ENCODE measurements at places on chromosomes 4 and X. TPM values are rescaled to one million over a fixed set of nuclear protein-coding genes. Genes with fewer than 3 reads are reported as not detected.
A peak's percentile ranks its signal among the peaks of the same experiment; 100 is the strongest.

DNA sequence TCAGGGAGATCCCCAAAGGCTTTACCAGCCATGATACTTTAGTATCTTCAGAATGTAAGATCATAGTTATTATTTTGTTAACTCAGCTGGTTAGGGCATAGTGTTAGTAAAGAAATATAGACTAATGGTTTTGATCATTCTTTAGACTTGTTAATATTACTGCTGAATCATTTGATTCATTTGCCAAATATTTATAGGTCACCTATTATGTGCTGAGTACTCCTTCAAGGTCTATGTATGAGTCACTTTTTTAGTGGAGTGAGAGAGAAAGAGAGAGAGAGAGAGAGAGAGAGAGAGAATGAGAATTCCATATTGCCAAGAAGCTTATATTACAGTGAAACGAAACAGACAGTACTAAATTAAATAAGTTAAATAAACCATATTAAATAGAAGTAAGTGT lies 110.3 kb downstream of the UBE2NL start:
- no peak for DNase-seq

Gene SAP30
- polyA plus RNA-seq: 4.0 TPM

Gene ADAMTS3
- 0.80 TPM for polyA plus RNA-seq

DNA sequence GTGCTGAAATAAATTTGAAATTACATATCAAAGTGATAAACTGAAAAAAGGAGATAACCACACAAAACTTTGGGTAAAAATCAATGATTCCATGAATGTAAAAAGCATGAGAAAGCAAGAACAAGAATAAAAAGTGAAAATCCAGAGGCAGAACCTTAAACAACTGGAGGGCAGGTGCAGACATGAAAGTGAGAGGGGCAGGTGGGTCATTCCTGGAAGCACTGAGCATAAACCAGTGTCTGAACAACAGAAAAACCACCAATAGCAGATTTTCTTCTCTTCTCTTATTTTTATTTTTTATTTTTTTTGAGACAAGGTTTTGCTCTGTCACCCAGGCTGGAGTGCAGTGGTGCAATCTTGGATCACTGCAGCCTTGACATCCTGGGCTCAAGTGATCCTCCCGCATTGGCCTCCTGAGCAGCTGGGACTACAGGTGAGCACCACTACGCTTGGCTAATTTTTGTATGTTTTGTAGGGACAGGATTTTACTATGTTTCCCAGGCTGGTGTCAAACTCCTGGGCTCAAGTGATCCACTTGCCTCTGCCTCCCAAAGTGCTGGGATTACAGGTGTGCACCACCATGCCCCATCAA lies 46.8 kb upstream of the GPR78 start:
- DNase-seq: no peak

- DNase-seq: no peak
Observed at GRCh38 chr4:1075225-1075624, 38.1 kb downstream of the RNF212 start.

- DNase-seq: no peak
Observed at GRCh38 chrX:101164766-101165590, 54.6 kb upstream of the DRP2 start.

GRCh38 chrX:53247928-53248327 lies 22.9 kb upstream of the KDM5C start:
- DNase-seq: no peak

Gene COQ2
- polyA plus RNA-seq: 10.5 TPM

Gene TFE3
- 34.8 TPM for polyA plus RNA-seq

Gene CD99L2
- 46.0 TPM for polyA plus RNA-seq

DNA sequence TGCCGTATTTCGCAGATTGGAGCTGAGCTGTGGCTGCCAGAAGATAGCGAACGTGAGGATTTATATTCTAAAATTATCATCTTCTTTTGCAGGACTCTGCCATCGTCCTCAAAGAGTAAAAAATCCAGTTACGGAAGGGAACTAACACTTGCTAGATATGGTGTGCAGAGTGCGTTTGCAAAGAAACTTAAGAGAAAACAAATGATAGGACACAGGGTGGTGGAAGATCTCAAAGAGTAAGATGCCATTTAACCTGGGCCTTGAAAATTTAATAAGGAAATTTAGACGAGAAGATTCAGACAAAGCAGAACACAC lies 566 bp downstream of the LARP7 start:
- DNase-seq: no peak

- DNase-seq: no peak
Observed at GRCh38 chrX:119935215-119935874, 8.2 kb downstream of the NKAP start.

Gene LRIT3
- 0.03 TPM for polyA plus RNA-seq

Gene CXorf66
- polyA plus RNA-seq: not detected

DNA sequence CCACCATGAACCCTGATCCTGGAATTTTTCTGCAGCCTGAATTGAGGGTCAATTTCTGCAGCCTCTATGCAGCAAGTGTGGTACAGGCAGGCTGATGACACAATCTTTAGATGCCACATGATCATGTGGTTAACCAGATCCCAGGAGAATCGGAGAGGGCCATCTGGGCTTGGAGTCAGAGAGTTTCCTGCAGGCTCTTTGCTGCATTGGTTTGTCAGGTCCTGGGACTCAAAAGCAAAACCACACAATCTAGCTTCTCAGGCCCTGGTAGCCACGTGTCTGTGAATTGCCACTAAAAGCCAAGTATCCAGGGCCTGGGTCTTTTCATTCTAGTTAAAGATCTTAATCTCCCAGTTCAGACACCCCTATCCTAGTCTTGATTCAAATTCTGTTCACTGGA lies 464.5 kb downstream of the BCOR start:
- no peak for DNase-seq

Gene TMPRSS11D
- 0.03 TPM for polyA plus RNA-seq

- no peak for DNase-seq
Observed at GRCh38 chr4:4712800-4713528, 146.5 kb upstream of the MSX1 start.

Gene NXF2B
- polyA plus RNA-seq: not detected

Gene SOX3
- polyA plus RNA-seq: not detected

Gene ASB5
- polyA plus RNA-seq: 0.95 TPM

GRCh38 chr4:43224559-43224958 lies 332.0 kb downstream of the GRXCR1 start:
- DNase-seq: no peak

Gene BCORL1
- 2.1 TPM for polyA plus RNA-seq

Gene GAGE13
- not detected for polyA plus RNA-seq

Gene ADGRG4
- polyA plus RNA-seq: not detected

DNA sequence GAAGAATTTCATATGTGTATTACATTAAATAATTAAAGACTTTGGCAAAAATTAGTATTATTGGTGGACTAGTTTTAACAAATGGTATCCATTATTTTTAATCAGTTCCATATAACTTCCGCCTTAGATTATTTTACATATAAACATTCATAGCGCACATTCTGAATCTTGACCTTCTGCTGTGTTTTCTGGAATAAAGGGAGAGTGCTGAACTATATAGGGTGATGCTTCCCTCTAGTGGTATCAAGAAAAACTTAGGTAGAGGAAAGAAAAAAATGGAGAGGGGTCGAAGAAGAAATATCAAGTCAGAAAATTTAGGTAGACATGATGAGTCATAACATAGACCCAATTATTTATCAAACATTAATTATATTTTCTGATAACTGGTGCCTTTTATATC lies 155.6 kb upstream of the PACRGL start:
- DNase-seq: no peak

Gene SH3D19
- polyA plus RNA-seq: 71.8 TPM

GRCh38 chr4:19925516-19925915 lies 326.2 kb upstream of the SLIT2 start:
- DNase-seq: no peak

DNA sequence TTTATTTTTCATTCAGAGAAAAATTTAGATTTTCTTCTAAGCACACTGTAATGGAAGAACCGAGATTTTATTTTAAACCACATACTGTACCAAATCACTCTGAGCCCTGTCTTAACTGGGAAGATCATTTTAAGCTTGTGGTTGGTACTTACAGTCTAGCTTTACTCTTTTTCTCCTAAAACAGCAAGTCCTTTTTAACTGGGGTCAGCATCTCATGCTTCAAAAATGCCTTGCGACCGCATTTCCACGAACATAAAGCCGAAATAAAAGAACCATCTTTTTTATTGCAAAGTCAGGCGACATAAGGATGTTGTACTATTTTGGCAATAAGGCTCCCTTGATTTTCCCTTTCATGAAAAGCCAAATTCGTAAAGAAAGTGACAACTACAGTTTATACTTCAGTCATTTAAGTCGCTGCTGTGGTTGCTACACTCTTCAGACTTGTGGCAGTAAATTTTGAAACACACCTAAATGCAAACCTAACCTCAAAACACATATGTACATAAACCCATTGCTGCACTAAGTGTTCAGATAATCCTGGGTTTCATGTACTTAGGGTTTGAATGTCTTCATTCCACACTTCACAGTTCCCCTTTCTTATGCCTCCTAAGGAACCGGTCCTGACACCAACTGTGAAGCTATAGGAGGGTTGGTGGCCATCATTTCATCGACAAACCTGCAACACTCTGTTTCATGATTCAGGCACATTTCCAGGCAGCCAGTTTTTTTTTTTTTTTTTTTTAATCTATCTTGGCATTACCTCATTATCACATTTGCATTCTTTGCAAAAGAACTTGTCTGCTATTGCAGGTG lies 3.0 kb downstream of the STOX2 start:
- no peak for DNase-seq

DNA sequence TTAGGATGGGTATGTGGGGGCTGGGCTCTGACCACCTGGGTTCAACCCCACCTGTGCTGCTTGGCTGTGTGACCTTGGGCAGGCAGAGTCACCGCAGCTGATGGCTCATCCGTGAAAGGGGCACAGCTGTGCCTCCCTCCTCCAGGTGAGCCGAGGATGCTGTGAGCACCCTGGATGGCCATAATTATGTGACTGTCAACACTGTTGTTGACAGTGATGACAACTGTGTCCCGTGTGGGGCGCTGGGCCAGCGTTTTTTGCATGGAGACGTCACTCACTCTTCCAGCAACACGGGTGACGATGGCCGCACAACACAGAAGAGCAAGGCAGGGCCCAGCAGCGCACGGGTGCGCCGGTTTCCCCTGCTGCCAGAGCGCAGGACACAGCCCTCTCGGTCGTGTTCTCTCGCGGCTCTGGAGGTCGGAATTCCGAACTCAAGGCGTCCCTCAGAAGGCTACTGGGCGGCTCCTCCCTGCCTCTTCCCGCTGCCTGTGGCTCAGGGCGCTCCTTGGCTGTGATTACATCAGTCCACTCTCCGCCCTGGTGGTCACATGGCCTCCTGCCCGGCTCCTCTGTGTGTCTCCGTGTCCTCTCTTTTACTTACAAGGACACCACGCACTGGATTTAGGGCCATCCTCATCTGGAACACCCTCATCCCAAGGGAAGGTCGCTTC lies 1.3 kb downstream of the SH3TC1 start:
- peak; percentile 74 for DNase-seq

DNA sequence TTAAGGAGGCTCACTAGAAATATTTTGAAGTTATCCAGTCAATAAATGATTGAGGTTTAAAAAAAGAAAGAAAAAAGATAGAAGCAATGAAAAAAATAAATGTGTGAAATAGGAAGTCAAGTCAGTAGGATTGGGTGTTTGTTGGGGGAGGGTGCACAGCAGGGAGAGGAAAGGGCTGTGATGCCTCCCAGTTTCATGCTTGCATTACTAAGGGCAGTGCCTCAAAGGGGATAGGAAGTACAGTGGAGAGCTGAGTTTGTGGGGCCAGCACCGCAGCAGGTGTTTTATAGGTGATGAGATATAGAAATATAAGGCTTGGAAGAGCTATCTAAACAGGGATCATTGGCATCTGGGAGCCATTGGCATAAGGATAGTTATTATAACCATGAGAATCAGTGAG lies 919.2 kb downstream of the STIM2 start:
- no peak for DNase-seq

All from heart right ventricle (tissue), 16 donors.